ENCODE measurements at places on chromosomes 4 and X. TPM values are rescaled to one million over a fixed set of nuclear protein-coding genes. Genes with fewer than 3 reads are reported as not detected.

DNA sequence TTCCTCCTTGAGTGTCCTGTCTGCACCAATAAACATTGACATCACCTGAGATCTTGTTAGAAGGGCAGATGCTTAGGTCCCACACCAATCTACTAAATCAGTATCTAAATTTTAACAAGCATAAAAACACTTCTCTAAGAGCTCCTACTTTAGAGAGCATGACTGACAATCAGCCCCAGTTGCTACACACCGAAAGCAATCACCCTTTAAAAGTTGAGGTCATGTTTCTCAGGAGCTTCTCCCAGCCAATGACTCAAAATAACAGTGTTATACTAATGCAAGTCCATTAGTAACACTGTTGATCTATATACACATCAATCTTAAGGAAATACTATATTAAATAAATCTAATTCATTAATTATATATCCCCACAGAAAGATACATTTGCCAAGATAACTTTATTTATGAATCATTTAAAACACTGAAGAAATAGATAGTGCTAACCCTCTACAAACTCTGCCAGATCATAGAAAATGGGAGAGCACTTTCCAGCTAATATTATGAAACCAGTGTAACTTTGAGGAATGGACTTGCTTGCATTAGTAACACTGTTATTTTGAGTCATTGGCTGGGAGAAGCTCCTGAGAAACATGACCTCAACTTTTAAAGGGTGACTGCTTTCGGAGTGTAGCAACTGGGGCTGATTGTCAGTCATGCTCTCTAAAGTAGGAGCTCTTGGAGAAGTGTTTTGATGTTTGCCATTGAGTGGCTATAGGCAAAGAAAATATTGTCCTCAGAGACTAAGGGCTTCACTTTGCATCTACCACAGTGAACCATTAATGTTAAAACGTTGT lies 109.8 kb upstream of the HDX start:
- no peaks in the 10 kb centered on the region for H3K4me1 ChIP-seq
- no peak overlapping the region for H3K4me3 ChIP-seq
- H3K36me3 ChIP-seq: no peaks in the 10 kb centered on the region
- no peak overlapping the region for H3K27ac ChIP-seq
- no peak for DNase-seq

DNA sequence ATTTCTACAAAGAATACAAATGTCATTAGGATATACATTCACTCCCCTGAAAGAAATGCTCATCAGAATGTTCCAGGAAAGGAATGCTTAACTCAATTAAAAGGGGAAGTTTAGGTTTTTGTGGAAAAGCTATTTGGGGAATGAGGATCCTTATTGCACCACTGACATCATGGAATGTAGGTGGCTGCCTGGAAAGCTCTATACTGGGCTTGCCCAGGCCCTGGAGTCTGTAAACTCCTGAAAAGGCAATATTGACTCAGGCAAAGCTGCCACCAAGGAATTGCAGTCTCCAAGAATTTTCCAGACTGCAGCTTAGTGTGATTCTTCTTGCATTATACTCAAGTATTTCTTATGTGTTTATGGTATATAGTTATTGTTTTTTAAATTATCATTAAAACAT lies 15.7 kb downstream of the DAPP1 start:
- no peaks in the 10 kb centered on the region for H3K36me3 ChIP-seq
- H3K27me3 ChIP-seq: no peaks in the 10 kb centered on the region
- no peak overlapping the region for H3K27ac ChIP-seq
- H3K4me3 ChIP-seq: no peak overlapping the region
- no peaks in the 10 kb centered on the region for H3K4me1 ChIP-seq
- no peak for DNase-seq

GRCh38 chr4:3858046-3858730 lies 92.0 kb downstream of the ADRA2C start:
- H3K27me3 ChIP-seq: no peaks in the 10 kb centered on the region
- no peaks in the 10 kb centered on the region for H3K36me3 ChIP-seq
- H3K4me3 ChIP-seq: no peak overlapping the region
- no peaks in the 10 kb centered on the region for H3K4me1 ChIP-seq

DNA sequence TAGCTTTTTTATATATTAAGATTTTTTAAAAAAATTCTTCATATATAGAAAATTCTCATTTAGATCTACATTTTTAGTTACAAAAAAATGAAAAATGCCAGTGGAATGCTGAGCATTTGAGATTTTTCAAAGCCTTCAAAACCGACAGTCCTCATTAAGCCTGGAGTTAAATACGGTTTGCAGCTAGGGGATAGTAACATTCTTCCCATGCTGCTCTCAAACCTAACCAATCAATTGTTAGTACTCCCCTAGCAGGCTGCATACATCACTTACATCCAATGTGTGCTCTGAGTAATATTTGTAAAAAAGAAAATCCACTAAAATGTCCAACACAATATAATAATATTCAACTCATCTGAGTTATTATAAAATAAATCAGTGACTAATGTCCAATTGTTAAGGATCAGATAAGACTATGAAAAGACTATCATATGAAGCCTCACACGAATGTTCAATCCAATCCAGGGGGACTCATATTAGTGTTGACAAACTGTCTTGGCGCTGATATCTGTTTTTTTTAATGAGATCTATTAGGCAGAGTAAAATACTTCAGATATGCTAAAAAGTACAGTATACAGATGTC lies 227.6 kb upstream of the MAB21L2 start:
- no peaks in the 10 kb centered on the region for H3K27me3 ChIP-seq
- no peaks in the 10 kb centered on the region for H3K36me3 ChIP-seq
- H3K4me3 ChIP-seq: no peak overlapping the region
- DNase-seq: no peak
- H3K27ac ChIP-seq: no peak overlapping the region
- no peaks in the 10 kb centered on the region for H3K4me1 ChIP-seq

- no peaks in the 10 kb centered on the region for H3K36me3 ChIP-seq
- no peak overlapping the region for H3K27ac ChIP-seq
- H3K27me3 ChIP-seq: no peaks in the 10 kb centered on the region
- no peak overlapping the region for H3K4me3 ChIP-seq
- no peak for DNase-seq
These were observed 1416.1 kb downstream of the RPA4 start for GRCh38 chrX:98299785-98300184.

- no peak overlapping the region for H3K27ac ChIP-seq
- H3K27me3 ChIP-seq: no peaks in the 10 kb centered on the region
- no peaks in the 10 kb centered on the region for H3K4me1 ChIP-seq
These were observed 10.1 kb upstream of the FGFR3 start for GRCh38 chr4:1783015-1783414.

Gene UNC5C
- total RNA-seq: 2.5 TPM

Gene UCP1
- total RNA-seq: not detected

Gene HPGDS
- 8.8 TPM for total RNA-seq

Gene SSX3
- not detected for total RNA-seq

Gene DUSP21
- total RNA-seq: not detected

Gene HTR2C
- total RNA-seq: not detected

Gene NUDT11
- not detected for total RNA-seq
